ENCODE measurements at places on chromosomes 11 and 22. TPM values are rescaled to one million over a fixed set of nuclear protein-coding genes. Genes with fewer than 3 reads are reported as not detected.
A peak's percentile ranks its signal among the peaks of the same experiment; 100 is the strongest.

DNA sequence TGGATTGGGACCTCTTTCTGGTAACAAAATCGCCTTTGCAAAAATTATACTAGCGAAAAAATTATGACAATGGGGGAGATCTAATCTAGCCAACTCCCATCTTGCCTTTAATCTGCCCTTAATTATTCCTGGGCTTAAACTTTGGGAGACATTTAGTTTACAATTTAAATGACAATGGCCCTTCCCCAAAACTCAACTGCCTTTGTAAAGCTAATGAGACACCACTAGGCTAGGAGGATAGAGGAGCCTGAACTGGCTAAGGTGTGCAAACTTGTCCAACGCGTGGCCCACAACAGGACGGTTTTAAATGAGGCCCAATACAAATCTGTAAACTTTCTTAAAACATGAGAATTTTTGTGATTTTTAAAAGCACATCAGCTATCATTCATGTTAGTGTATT lies 67.3 kb downstream of the RSF1 start:
- H3K27me3 ChIP-seq = no peaks in the 10 kb centered on the region
- H3K4me3 ChIP-seq = no peak overlapping the region
- no peak for DNase-seq

DNA sequence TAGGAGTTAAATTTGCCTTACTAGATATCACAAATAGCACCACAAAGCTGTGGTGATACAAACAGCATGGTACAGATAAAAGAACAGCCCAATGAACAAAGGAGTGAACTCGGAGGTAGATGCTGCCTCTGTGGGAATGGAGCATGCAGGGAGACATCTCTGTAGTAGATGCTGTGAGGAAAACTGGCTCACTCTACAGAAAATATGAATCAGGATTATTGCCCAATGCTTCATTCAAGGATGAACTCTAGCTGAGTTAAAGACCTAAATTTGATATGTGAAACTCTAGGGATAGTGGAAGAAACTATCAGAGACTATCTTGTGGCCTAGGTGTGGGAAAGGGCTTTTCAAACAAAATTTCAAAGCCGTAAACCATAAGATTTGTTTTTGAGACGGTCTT lies 15.3 kb upstream of the CAPN5 start:
- H3K4me1 ChIP-seq = peaks cover 14% of the 10 kb centered on the region
- no peak for DNase-seq
- no peak overlapping the region for H3K4me3 ChIP-seq
- no peak overlapping the region for H3K27ac ChIP-seq

DNA sequence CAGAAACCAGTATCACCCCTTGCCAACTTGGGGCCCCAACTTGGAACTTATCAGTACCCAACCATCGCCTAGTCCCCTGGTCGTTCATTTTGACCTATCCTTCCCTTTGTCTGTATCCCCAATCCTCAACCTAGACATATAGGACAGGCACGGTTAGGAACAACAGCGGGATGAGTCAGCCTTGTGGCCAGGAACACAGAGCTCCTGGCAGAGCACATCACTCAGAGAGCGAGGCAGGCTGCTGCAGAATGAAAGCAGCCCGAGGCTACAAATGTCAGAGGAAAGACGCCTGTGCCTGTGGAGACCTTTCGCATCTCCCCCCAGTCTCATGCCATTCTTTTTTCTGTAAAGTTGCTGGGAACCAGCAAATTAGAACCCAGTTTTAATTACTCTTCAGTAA lies 14.6 kb downstream of the DKK3 start:
- peaks cover 10% of the 10 kb centered on the region for H3K4me1 ChIP-seq
- no peak overlapping the region for H3K4me3 ChIP-seq
- H3K27ac ChIP-seq = no peak overlapping the region
- DNase-seq = no peak
- H3K36me3 ChIP-seq = peaks cover 2% of the 10 kb centered on the region

DNA sequence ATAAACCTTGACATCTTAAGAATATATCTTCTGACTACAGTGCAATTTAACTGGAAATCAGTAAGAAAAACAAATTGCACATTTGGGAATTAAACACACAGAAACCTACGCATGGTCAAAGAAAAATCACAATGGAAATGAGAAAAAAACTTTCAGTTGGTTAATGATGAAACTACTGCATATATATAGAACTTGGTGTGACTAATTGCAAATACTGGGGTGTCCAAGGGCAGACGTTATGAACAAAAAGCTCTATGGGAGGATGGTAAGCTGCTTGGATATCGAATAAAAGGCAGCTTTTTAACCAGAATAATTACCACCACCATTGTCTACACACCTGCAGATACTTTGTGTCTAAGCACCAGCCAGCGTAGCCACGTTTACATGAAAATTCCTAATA lies 791 bp downstream of the GDPD4 start:
- no peak overlapping the region for H3K27ac ChIP-seq
- no peak overlapping the region for H3K4me3 ChIP-seq
- no peak for DNase-seq

DNA sequence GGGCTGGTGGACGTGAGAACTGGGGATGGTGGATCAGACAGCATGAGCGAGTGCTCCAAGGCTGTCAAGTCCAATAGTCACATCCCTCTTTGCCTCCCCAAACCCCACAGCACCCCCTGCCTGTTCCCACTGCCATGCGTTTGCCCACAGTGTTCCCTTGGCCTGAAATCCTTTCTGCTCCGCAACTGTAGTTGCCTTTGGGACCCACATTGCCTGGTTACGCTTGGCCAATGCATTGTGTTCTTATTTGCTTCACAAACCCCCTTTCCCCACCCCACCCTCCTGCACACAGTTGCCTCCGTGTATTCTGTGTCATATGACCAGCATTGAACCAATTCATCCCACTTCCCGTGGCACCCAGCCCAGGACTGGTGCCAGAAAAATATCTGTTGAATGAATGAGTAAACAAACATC lies 2.1 kb upstream of the KIAA0930 start:
- no peak overlapping the region for H3K27ac ChIP-seq
- H3K36me3 ChIP-seq = no peaks in the 10 kb centered on the region
- H3K27me3 ChIP-seq = no peaks in the 10 kb centered on the region
- peak overlapping the region; percentile 67 for H3K4me3 ChIP-seq
- DNase-seq = no peak

- H3K4me1 ChIP-seq = no peaks in the 10 kb centered on the region
- H3K36me3 ChIP-seq = no peaks in the 10 kb centered on the region
- no peak overlapping the region for H3K4me3 ChIP-seq
- no peak for DNase-seq
These were observed 83.3 kb downstream of the MED15 start for GRCh38 chr22:20590477-20591294.

- peaks cover under 1% of the 10 kb centered on the region for H3K27me3 ChIP-seq
- peak overlapping the region; percentile 87 for H3K27ac ChIP-seq
- H3K36me3 ChIP-seq = no peaks in the 10 kb centered on the region
- peaks cover 24% of the 10 kb centered on the region for H3K4me1 ChIP-seq
- peak overlapping the region; percentile 1 for H3K4me3 ChIP-seq
These were observed 80.7 kb upstream of the FAM181B start for GRCh38 chr11:82814379-82814778.

DNA sequence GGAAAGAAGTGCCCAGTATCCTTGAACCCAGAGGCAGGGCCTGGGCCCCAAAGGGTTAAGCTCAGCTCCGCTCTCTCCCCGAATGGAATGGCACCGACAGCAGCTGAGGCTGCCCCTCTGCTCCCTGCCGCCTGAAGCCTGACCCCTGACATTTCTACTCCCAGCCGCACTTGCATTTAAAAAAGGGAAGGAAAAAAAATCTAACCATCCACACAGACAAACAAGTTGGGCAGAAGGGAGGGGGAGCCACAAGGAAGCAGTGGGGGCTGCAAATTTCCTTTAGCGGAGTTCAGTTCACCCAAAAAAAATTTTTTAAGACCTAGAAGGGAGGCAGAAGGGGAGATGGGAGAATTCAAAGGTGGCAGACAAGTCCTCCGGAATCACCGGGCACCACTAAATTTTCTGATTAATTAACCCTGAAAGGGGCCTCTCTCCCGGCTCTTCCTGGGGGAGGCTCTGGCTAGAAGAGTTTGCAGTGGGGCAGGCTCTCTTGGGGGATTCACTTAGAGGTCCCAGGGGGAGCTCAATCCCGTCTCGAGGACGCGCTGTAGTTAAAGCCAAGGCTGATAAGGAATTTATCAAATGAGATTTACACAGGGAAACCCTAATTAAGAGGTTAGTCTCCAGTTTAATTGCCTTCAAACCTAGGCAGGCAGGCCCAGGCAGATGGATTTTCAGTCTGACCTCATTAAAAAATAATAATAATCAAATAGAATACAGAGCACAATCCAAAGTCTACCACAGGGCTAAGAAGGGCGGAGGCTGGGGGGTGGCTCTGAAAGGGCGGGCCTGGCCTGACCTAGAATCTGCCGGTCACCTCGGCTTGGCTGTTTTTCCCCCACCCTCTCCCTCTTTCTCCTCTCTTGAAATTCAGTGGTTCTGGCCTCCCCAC lies 25.6 kb downstream of the MN1 start:
- H3K36me3 ChIP-seq = peaks cover 4% of the 10 kb centered on the region
- no peaks in the 10 kb centered on the region for H3K27me3 ChIP-seq
- peak; percentile 50 for DNase-seq
- peak overlapping the region; percentile 79 for H3K4me3 ChIP-seq
- peak overlapping the region; percentile 32 for H3K27ac ChIP-seq

DNA sequence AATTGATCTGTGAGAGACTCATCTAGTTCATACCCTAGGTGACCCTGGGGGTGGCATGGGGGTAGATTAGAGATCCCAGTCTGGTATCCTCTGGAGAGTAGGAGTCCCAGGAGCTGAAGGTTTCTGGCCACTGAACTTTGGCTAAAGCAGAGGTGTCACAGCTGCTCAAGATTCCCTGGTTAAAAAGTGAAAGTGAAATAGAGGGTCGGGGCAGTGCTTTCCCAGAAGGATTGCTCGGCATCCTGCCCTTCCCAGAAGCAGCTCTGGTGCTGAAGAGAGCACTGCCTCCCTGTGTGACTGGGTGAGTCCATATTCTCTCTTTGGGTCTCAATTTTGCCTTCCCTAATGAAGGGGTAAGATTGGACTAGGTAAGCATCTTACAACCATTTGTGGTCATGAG lies 653 bp downstream of the IL18BP start:
- H3K27ac ChIP-seq = peak overlapping the region; percentile 82
- DNase-seq = no peak
- H3K27me3 ChIP-seq = peaks cover 9% of the 10 kb centered on the region
- H3K36me3 ChIP-seq = peaks cover 19% of the 10 kb centered on the region

DNA sequence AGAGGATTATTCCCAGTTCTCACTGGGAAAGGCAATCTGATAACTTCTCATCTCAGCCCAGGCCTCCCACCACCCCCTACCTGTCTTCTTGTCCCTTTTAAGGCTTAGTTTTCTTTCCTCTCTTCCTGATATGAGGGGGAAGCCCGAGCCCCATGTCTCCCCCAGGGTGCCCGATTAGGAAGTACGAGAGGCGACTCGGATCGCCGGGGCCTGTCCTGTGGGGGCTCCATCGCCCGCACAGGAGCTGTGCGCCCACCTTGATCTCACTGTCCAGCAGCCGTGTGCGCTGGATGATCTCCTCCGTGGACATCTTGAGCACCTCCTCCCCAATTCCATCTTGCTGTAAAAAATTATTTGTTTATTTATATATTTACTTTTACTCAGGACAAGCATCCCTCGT lies 628 bp downstream of the PSMC3 start:
- DNase-seq = no peak
- peaks cover 26% of the 10 kb centered on the region for H3K4me1 ChIP-seq
- H3K27ac ChIP-seq = peak overlapping the region; percentile 100
- H3K36me3 ChIP-seq = peaks cover 14% of the 10 kb centered on the region
- no peaks in the 10 kb centered on the region for H3K27me3 ChIP-seq
- peak overlapping the region; percentile 99 for H3K4me3 ChIP-seq

GRCh38 chr11:88655656-88656055 lies 318.1 kb upstream of the CTSC start:
- DNase-seq = no peak
- no peaks in the 10 kb centered on the region for H3K4me1 ChIP-seq
- no peak overlapping the region for H3K27ac ChIP-seq
- no peak overlapping the region for H3K4me3 ChIP-seq
- peaks cover 5% of the 10 kb centered on the region for H3K27me3 ChIP-seq
- no peaks in the 10 kb centered on the region for H3K36me3 ChIP-seq

DNA sequence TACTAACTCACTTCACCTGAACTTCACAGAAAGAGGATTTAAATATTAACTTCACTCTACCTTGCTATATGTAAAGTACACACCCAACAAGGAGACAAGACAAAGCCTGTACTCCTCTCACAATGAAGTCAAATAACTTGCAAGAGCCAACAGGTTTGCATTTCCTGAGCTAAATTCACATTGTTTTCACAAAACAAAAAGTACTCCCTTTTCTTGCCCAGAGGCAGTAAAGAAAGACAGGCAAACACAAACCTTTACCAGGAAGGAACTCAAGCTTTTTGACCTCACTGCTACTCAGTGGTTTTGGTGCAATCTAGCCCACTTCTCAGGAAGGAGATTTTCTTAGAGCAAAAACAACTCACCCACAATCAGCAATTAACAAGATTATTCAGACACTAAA lies 15.7 kb downstream of the USP28 start:
- no peak overlapping the region for H3K27ac ChIP-seq
- peaks cover 17% of the 10 kb centered on the region for H3K36me3 ChIP-seq
- no peak overlapping the region for H3K4me3 ChIP-seq
- no peak for DNase-seq
- no peaks in the 10 kb centered on the region for H3K27me3 ChIP-seq

GRCh38 chr11:115659061-115659963 lies 155.1 kb upstream of the CADM1 start:
- H3K27ac ChIP-seq = no peak overlapping the region
- no peak for DNase-seq
- H3K4me1 ChIP-seq = peaks cover 37% of the 10 kb centered on the region

GRCh38 chr22:42926104-42926503 lies 69.0 kb upstream of the ARFGAP3 start:
- H3K36me3 ChIP-seq = no peaks in the 10 kb centered on the region
- H3K4me3 ChIP-seq = peak overlapping the region; percentile 56
- peak overlapping the region; percentile 36 for H3K27ac ChIP-seq
- peaks cover 74% of the 10 kb centered on the region for H3K4me1 ChIP-seq
- DNase-seq = no peak
- no peaks in the 10 kb centered on the region for H3K27me3 ChIP-seq

GRCh38 chr11:126416542-126417090 lies 61.1 kb downstream of the ST3GAL4 start:
- H3K4me1 ChIP-seq = peaks cover 32% of the 10 kb centered on the region
- no peak overlapping the region for H3K27ac ChIP-seq
- H3K27me3 ChIP-seq = no peaks in the 10 kb centered on the region
- H3K4me3 ChIP-seq = no peak overlapping the region
- DNase-seq = no peak

- H3K27ac ChIP-seq = peak overlapping the region; percentile 81
- no peak for DNase-seq
- peak overlapping the region; percentile 32 for H3K4me3 ChIP-seq
- peaks cover 55% of the 10 kb centered on the region for H3K4me1 ChIP-seq
- no peaks in the 10 kb centered on the region for H3K27me3 ChIP-seq
- no peaks in the 10 kb centered on the region for H3K36me3 ChIP-seq
These were observed 296.9 kb downstream of the KIRREL3 start for GRCh38 chr11:126703662-126704061.

GRCh38 chr11:7437696-7438095 lies 47.6 kb upstream of the OLFML1 start:
- H3K27ac ChIP-seq = no peak overlapping the region
- H3K36me3 ChIP-seq = peaks cover 2% of the 10 kb centered on the region
- H3K4me3 ChIP-seq = no peak overlapping the region
- no peaks in the 10 kb centered on the region for H3K27me3 ChIP-seq
- DNase-seq = no peak

Gene MS4A6A
- not detected for total RNA-seq

Gene TRIM49B
- total RNA-seq = 0.32 TPM

Gene SLC25A22
- 54.6 TPM for total RNA-seq

Gene SCGB2A2
- total RNA-seq = not detected

Gene MMP7
- total RNA-seq = not detected

Gene EFCAB6
- total RNA-seq = 2.3 TPM

Gene SLC6A5
- 0.05 TPM for total RNA-seq

Gene CXCR5
- not detected for total RNA-seq

Gene KRTAP5-9
- not detected for total RNA-seq

Gene DDIAS
- 23.2 TPM for total RNA-seq

Gene HORMAD2
- total RNA-seq = not detected

Gene TENM4
- total RNA-seq = 38.1 TPM

Gene B4GALNT4
- 179 TPM for total RNA-seq

Gene NCAM1
- total RNA-seq = 76.7 TPM
